ENCODE measurements at places on chromosomes 3 and 15.

DNA sequence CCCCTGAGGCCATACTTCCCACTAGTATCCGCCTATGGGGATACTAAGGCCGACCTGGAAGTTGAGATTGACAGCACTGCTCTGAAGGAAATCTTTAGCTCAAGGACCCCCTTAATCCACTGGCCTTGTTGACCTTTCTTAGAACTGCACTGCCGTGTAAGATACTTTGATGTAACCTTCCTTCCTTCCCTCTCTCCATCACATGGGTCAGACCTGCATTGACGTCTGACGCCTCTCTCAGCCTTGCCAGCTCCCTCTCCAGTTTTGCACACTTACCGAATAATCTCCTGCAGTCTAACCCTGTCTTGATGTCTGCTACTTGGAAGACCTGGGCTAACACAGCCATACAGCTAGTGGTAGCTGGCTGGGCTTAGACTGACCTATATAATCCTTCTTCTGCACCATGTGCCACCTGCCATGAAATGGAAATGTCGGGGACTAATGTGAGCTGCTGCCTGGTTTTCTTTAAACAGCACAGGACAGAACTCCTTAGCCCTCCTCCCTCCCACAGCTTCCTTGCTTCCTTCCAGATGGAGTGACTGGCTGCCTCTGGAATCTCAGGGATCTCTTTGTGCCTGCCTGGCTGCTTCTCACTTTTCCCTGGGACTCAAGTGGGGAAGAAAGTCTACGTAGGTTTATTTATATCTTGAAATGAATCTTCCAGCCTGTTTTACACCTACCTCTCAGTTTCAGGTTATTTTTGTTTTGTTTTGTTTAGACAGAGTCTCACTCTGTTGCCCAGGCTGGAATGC is 39.2 kb upstream of the HERC1 start:
- DNase-seq, result no peak

GRCh38 chr3:36480911-36481648 is 100.8 kb downstream of the STAC start:
- DNase-seq, result no peak

DNA sequence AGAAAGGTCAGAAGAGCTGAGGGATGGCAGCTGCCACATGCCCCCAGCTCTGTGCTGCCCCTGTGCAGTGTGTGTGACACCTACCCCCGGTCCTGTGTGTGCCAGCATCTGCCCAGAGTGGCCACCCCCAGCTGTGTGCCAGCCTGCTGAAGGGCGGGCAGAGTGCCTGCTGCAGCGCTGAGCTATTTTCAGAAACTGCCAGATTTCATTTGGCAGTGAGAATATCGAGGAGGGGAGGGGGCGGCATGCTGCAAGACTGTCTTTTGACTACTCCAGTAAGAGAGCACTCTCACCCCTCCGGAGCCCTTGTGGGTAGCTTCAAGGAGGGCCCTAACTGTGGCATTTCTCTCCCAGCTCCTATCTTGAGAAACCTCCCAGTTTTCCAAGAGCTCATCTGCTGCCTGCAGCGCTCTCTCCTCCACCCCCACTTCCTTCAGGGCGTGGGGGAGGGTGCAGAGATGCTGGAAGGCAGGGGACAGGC is 25.2 kb upstream of the DOCK3 start:
- DNase-seq, result no peak

GRCh38 chr15:75025107-75025506 is 1.7 kb downstream of the PPCDC start:
- peak; percentile 36 for DNase-seq

GRCh38 chr3:148763986-148764935 is 63.4 kb upstream of the CPB1 start:
- DNase-seq, result no peak

GRCh38 chr3:61894988-61895935 is 333.9 kb downstream of the PTPRG start:
- peak; percentile 76 for DNase-seq

GRCh38 chr15:96551196-96551595 is 220.7 kb downstream of the NR2F2 start:
- no peak for DNase-seq

GRCh38 chr3:137768361-137769321 is 4.5 kb downstream of the SOX14 start:
- no peak for DNase-seq

DNA sequence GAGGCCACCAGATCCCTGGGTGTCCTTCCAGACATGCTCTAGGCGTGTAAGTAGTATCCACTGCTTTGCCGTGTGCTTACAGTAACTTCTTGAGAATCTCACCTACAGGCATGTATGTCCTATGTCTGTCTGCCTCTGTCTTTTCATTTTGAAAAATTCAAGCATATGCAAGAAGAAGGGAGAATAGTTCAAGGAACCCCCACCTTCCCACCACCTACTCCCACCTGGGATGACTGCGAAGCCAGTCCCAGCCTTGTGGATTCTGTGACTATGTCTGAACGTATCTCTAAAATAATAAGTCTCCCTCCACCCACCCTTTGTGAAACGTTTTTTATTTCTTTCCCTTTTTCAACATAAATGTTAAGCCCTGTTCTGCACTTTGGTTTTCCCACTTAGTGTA is 15.0 kb downstream of the CHST13 start:
- no peak for DNase-seq

- DNase-seq, result no peak
Observed at GRCh38 chr15:77532846-77533245, 99.9 kb downstream of the LINGO1 start.

DNA sequence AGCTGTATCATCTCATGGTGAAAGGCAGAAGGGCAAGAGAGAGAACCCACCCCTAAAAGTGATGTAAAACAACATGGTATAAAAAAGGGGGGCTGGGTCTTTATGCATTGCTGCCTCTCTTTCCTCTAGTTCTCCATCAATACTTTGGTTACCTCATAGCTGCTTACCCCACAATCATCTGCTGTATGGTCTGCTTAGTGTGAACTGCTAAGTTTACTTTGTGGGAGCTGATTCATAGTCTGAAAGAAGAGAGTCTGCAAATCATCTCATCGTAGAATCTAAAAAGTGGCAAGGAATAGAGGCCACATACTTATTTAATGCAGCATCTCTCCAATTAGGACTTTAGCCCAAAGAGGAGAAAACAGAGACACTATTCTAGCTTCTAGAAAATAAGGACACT is 546.8 kb downstream of the GBE1 start:
- DNase-seq, result no peak

- DNase-seq, result no peak
Observed at GRCh38 chr15:37951999-37952398, 17.6 kb downstream of the TMCO5A start.

- peak; percentile 61 for DNase-seq
Observed at GRCh38 chr3:139319428-139320402, 24.1 kb upstream of the MRPS22 start.

GRCh38 chr3:49658711-49659110 is 15.4 kb upstream of the APEH start:
- no peak for DNase-seq

GRCh38 chr15:70401709-70402108 is 304.0 kb upstream of the TLE3 start:
- no peak for DNase-seq

- DNase-seq, result no peak
Observed at GRCh38 chr3:120324190-120324589, 25.0 kb downstream of the LRRC58 start.

DNA sequence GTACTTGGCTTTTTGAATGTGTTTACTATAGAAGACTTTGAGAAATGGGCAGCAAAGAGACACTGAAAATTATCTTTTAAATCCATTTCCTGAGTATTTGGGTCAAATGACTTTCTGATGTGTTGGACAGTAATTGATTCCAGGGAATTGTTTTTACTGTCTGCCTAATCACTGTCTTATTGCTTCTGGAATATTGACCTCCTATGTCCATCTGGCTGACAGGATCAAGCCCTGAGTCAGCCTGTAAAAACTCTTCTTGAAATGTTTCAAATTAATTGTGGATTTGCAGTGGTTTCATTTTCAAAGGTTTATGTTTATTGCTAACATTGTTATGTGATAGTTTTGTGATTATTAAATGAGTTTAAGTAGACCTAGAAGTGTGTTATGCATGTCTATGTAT is 50.6 kb upstream of the MLF1 start:
- no peak for DNase-seq

- peak; percentile 74 for DNase-seq
Observed at GRCh38 chr3:53252096-53252946, 3.5 kb downstream of the TKT start.

DNA sequence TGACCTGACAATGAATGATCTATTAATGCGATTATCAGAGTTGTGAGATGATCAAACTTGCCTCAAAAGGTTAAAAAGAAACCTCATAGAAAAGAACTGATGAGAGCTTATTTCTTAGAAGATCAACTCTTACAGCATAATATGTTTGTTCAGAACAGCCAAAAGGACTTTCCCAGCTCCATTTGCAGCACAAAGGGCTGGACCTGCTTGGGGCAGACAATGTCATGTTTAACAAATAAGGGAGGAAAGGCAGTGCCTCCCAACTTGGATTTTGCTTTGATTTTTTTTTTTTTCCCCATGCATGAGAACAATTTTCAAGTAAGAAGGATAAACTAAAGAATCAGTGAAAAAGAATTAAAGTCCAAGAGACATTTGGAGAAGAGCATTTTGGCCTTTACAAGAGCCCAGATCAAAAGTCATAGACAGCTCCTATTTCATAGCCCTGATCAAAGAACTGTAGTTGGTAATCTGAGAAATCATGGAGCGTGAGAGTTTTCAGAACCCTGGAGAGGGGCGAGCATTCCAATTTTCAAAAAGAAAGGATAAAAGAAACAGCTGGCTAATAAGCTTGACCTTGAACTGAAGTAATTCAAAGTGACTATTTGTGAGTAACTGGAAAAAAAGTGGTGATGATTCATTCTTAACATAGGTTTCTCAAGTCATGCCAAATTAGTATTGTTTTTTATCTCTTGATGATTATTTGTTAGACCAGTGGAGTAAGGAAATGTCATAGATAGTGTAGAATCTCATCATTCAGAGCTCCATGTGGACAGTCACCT is 136.0 kb upstream of the CFAP20DC start:
- no peak for DNase-seq

DNA sequence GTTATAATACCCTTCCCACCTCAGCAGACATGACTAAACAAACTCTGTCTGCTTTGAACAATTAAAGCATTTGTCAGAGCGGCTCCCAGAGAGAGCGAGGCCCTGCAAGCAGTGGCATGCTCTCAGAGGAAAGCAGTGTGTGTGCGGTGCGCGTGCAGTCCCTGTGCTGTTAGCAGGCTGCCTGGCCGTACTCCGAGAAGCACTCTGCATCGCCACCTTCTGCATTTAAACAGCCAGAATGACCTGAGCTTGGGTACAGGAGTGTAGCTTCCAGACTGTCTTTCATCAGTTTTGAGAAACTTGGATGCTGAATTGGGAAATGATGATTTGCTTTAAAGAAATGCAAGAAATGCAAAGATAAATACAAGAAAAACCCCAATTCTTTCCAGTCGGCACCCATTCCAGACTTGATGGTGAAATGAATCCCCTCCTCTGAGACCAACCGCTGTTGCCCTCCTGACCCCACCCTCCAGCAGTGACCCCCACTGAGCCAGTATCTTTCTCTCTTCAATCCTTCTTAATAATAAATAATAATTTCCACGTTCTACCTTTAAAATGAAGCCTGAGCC is 113.5 kb downstream of the VGLL4 start:
- no peak for DNase-seq

GRCh38 chr15:73926219-73927002 is at the start of gene LOXL1:
Gene LOXL1 (plus strand): TSS chr15:73926462. CDS start chr15:73926784, 322 bp downstream.
- peak; percentile 41 for DNase-seq
